Psoas muscle (tissue), 8 donors: ENCODE measurements at places on chromosomes 6 and 20.

- no peaks in the 10 kb centered on the region for H3K4me1 ChIP-seq
- no peaks in the 10 kb centered on the region for H3K36me3 ChIP-seq
- H3K27ac ChIP-seq: no peak overlapping the region
- H3K27me3 ChIP-seq: no peaks in the 10 kb centered on the region
Observed at GRCh38 chr6:101079696-101080270, 198.7 kb upstream of the ASCC3 start.

DNA sequence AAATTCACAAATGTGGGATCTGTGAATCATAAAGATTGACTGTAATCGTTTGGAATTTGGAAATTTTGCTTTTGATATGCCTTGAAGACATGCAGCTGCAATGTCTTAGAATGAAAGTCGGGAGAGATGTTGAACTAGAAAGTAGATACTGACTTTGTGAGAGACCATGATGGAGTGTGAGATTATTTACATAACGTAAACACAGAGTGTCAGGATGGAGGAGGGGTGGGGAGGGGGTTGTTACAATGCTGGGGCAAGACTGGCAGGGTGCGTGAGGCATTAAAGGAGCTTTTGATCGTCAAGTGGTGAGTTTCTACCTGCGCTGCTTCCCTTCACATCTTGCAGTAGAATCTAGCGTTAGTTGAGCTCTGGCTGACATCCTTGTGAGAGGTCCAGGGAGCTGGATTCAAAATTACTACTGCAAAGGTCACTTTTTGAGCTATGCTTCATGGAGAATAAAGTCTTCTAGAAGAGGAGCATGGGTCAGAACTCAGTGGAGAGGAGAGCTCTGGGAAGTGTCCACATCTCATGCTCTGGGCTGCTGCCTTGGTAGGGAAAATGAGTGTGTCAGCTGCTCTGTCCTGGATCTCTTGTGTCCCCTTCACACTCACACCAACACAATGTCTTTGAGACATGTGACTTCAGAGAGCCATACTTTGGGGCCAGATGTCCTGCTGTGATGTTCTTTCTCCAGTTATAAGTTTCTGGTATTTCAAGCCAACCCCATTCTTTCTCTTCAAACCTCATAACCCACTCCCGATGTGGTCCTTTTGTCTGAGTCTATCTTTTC lies 105.2 kb upstream of the CITED2 start:
- H3K4me1 ChIP-seq: peaks cover 3% of the 10 kb centered on the region
- H3K4me3 ChIP-seq: no peak overlapping the region
- H3K36me3 ChIP-seq: no peaks in the 10 kb centered on the region
- no peak for DNase-seq
- H3K27ac ChIP-seq: no peak overlapping the region

DNA sequence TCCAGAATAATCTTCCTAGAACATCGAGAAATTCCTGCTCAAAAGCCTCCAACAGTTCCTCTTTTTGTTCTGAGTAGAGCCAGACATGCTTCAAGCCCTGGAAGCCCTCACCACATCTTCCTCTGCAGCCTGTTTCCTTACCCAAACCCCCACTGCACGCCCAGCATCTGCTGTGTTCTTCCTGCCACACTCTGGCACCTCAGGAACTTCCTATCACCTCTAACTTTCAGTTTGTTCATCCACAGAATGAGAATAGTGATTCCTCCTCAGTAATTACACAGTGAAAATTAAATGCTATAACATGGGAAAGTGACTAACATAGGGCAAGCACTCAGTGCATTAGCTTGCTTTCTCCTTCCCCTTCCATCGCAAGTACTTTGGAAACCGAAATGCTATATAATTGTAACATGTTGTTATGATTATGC lies 26.3 kb downstream of the C6orf89 start:
- H3K4me1 ChIP-seq: peaks cover 11% of the 10 kb centered on the region
- H3K27me3 ChIP-seq: no peaks in the 10 kb centered on the region
- H3K27ac ChIP-seq: no peak overlapping the region
- no peak for DNase-seq

DNA sequence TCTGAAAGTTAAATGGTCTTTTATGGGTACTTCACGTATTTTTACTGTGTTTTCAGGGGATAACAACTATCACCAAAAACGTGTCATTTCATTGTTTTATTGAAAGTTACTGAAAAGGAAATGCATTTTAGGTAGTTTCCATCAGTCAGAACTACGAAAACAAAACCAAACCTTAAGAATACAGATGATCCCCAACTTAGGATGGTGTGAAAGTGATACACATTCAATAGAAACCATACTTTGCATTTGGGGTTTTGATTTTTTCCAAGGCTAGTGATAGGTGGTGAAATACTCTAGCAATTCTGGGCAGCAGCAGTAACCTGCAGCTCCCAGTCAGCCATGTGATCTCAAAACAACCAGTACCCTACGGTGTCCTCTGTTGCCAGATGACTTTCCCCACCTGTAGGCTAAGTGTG lies 25.9 kb upstream of the EFHC1 start:
- no peak overlapping the region for H3K4me3 ChIP-seq
- DNase-seq: no peak
- H3K36me3 ChIP-seq: no peaks in the 10 kb centered on the region

- H3K4me1 ChIP-seq: no peaks in the 10 kb centered on the region
- no peak overlapping the region for H3K27ac ChIP-seq
- no peaks in the 10 kb centered on the region for H3K27me3 ChIP-seq
Observed at GRCh38 chr6:138726066-138726756, 47.4 kb upstream of the CCDC28A start.

GRCh38 chr6:158357570-158358216 lies 45.4 kb downstream of the TULP4 start:
- H3K27me3 ChIP-seq: no peaks in the 10 kb centered on the region
- H3K36me3 ChIP-seq: no peaks in the 10 kb centered on the region
- no peak overlapping the region for H3K27ac ChIP-seq
- H3K4me1 ChIP-seq: peaks cover 53% of the 10 kb centered on the region
- H3K4me3 ChIP-seq: no peak overlapping the region

GRCh38 chr6:144248476-144249301 lies 36.4 kb upstream of the UTRN start:
- no peak overlapping the region for H3K27ac ChIP-seq
- DNase-seq: no peak
- H3K36me3 ChIP-seq: no peaks in the 10 kb centered on the region
- no peaks in the 10 kb centered on the region for H3K4me1 ChIP-seq

DNA sequence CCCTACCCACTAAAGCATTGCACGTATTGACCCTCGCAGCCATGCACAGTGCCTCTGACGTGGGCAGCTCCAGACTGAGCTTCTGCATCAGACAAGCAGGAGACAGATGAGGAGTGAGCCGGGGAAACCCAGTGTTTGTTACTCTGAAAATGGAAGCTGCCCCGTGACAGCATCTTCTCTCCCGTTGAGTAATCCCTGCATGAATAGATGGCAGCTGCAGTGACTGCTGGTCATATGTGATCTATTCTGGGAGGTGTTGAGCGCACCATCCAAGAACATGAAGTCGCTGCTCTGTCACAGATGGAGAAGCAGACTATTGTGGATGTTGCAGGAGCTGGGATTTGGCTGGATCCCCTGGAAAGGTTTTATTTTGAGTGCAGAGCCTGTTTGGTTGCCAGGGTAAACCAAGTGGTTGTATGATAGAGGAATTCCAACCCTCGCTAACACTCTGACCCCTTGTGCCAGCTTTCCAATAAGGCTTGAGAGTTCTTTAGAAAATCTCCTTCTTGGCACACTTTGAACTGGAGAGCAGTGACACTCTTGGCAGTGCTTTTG lies 242.2 kb downstream of the NRN1 start:
- H3K27me3 ChIP-seq: no peaks in the 10 kb centered on the region
- H3K4me3 ChIP-seq: peak overlapping the region; percentile 35
- H3K4me1 ChIP-seq: peaks cover 36% of the 10 kb centered on the region
- peak overlapping the region; percentile 89 for H3K27ac ChIP-seq

- H3K4me3 ChIP-seq: no peak within 1 kb of the TSS
- peaks cover 4% of the 10 kb centered on the region for H3K36me3 ChIP-seq
- DNase-seq: no peak
- H3K4me1 ChIP-seq: no peaks in the 10 kb centered on the region
- no peaks in the 10 kb centered on the region for H3K27me3 ChIP-seq
Observed at GRCh38 chr6:158312165-158312564, at the start of gene TULP4. TULP4 (plus strand) TSS chr6:158312465; CDS start chr6:158314017, 1,552 bp downstream.

- peaks cover 27% of the 10 kb centered on the region for H3K4me1 ChIP-seq
- no peaks in the 10 kb centered on the region for H3K27me3 ChIP-seq
- DNase-seq: no peak
- H3K27ac ChIP-seq: no peak overlapping the region
- no peak overlapping the region for H3K4me3 ChIP-seq
Observed at GRCh38 chr6:89398762-89399525, 13.1 kb downstream of the RRAGD start.

DNA sequence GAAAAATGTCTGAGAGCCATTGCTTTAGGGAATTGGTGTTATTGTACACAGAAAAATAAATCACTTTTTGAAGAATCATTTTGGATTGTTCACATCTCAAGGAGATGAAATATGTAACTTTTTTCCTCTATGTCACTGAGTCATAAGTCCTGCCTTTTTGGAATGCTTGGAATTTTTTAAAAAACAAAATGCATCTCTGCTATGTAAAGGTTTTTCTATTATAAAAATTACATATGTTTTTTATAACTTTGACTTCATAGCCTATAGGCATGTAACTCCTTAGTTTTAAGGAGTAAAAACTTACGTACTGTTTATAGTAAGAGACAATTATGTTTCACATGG lies 8.7 kb downstream of the RNF144B start:
- peaks cover 30% of the 10 kb centered on the region for H3K36me3 ChIP-seq
- H3K4me1 ChIP-seq: peaks cover 83% of the 10 kb centered on the region
- no peaks in the 10 kb centered on the region for H3K27me3 ChIP-seq
- H3K27ac ChIP-seq: peak overlapping the region; percentile 58
- DNase-seq: no peak

DNA sequence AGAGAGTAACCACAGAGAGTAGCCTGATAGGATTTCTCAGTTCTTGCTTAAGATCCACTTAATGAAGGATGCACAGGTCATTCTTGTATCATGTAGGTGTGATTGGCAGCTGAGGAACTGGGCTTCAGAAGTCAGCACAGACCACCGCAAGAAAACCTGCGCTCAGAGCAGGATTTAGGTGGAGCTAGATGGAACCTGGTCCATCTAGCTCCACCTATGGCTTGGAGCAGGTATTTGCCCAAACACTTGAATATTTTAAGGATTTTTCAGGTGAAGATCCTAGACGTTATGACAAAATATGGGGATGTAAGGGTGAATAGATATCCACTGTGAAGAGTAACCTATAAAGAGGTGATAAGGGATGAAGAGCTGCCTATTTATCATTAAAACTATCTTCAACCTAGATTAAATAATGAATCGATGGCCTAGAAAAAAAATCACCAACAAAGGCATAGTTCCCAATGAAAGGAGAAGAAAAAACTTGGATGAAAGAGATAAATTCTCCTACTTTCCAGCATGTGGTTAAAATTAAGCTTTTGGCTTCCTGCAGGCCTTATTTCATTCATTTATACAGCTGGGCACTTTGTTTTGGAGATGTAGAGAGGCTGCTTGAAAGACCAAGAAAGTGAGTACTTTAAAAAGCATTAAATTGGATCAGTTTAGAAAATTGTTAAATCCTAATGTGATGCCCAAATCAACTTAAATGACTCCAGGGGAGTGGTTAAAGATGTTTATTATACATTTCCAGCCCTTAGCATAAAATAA lies 778.4 kb upstream of the GJE1 start:
- H3K36me3 ChIP-seq: no peaks in the 10 kb centered on the region
- no peaks in the 10 kb centered on the region for H3K4me1 ChIP-seq
- DNase-seq: no peak
- no peak overlapping the region for H3K4me3 ChIP-seq

DNA sequence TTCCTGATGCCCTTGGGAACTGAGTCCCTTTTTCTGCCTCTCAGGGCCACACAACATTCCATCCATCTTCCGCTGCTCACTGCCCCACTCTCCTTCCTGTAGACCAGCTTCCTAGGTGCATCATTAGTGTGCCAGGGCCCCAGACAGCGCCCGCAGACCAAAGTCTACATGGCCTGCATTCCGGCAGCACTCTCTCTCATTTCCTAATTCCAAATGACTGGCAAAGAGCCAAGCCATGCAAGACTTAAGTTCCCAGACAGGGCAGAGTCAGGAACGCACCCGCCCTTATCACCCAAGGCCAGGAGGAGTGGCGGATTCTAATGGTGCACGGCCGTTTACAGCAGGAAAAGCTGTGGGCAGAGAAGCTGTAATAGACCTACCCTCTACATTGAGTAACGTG lies 159.8 kb upstream of the ARID1B start:
- no peak for DNase-seq
- no peaks in the 10 kb centered on the region for H3K4me1 ChIP-seq
- H3K27me3 ChIP-seq: no peaks in the 10 kb centered on the region
- H3K27ac ChIP-seq: no peak overlapping the region
- no peaks in the 10 kb centered on the region for H3K36me3 ChIP-seq

DNA sequence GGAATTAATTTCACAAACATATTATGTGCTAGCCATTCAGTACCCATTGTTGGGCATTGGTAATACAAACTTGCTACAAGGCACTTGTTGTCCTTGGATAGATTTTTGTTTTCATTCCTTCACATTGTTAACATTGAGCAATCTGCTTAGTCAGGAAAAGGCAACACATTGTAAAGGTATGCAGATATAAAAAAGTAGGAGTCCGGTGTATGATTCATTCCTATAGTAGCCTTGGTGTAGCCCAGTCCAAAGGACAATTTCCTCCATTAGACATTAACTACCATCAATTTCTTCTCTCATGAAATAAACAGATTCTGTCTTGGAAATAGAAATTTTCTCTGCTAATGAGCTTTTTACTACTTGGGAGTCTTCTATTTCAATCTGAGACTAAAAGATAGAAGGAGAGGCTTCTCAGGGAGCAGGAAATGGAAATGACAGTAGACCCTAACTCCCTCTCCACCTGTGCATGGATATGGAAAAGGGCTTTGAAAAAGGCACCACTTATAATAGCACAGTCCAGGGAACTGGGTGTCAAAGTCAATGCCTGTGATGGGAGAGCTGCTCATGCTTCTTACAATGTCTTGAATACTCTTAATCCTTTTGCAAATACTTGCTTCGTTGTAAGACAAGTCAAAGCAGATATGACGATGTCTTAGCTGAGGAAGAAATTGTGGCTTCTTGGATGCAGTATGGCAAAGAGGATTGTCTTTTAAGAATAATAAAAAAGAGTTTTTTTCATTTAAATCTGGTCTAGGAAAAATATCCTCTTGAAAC lies 369.4 kb upstream of the CITED2 start:
- H3K27ac ChIP-seq: peak overlapping the region; percentile 25
- peaks cover 7% of the 10 kb centered on the region for H3K4me1 ChIP-seq
- H3K27me3 ChIP-seq: no peaks in the 10 kb centered on the region
- no peak for DNase-seq

DNA sequence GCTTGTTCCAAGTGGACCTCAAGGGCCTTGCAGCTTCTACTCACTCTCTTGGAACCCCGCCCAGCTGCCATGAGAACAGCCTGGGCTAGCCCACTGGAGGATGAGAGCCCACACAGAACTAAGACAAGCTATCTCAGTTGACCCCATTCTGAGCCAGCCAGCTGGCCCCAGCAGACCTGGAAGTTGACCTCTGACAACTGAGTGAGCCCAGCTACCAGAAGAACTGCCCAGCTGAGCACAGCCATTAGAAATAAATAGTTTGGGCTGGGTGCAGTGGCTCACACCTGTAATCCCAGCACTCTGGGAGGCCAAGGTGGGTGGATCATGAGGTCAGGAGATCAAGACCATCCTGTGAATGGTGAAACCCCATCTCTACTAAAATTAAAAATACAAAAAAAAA lies 37.1 kb downstream of the SNX5 start:
- no peak for DNase-seq
- H3K27ac ChIP-seq: no peak overlapping the region
- H3K27me3 ChIP-seq: no peaks in the 10 kb centered on the region
- no peaks in the 10 kb centered on the region for H3K36me3 ChIP-seq
- H3K4me3 ChIP-seq: no peak overlapping the region

GRCh38 chr20:43583982-43584432 lies 6.7 kb upstream of the IFT52 start:
- no peak overlapping the region for H3K27ac ChIP-seq
- H3K27me3 ChIP-seq: no peaks in the 10 kb centered on the region
- DNase-seq: no peak
- no peak overlapping the region for H3K4me3 ChIP-seq
- H3K4me1 ChIP-seq: no peaks in the 10 kb centered on the region
